Psoas muscle (tissue), 8 donors: ENCODE measurements at places on chromosomes 5 and 9. TPM values are rescaled to one million over a fixed set of nuclear protein-coding genes. Genes with fewer than 3 reads are reported as not detected.

The GGTA1 gene
- polyA plus RNA-seq: 1.1 TPM

The SLC6A18 gene
- not detected for polyA plus RNA-seq

The TEK gene
- 4.6 TPM for polyA plus RNA-seq

The C8G gene
- 6.0 TPM for polyA plus RNA-seq

The EQTN gene
- not detected for polyA plus RNA-seq

The GARIN3 gene
- polyA plus RNA-seq: not detected

The TRIM7 gene
- 21.2 TPM for polyA plus RNA-seq

The PCDHB16 gene
- polyA plus RNA-seq: 0.34 TPM

The HBEGF gene
- polyA plus RNA-seq: 27.6 TPM

The NTNG2 gene
- 0.01 TPM for polyA plus RNA-seq

The GCNT1 gene
- 0.11 TPM for polyA plus RNA-seq

The SPINK4 gene
- not detected for polyA plus RNA-seq

The PDE8B gene
- polyA plus RNA-seq: 0.30 TPM

The PCDHB10 gene
- polyA plus RNA-seq: 0.13 TPM

The SPOCK1 gene
- 7.1 TPM for polyA plus RNA-seq

The REEP2 gene
- polyA plus RNA-seq: 0.85 TPM

The NOTCH1 gene
- polyA plus RNA-seq: 1.8 TPM

The DRD1 gene
- 0.01 TPM for polyA plus RNA-seq

The PTTG1 gene
- polyA plus RNA-seq: 9.9 TPM

The ABCA2 gene
- 11.1 TPM for polyA plus RNA-seq

The SSNA1 gene
- 142 TPM for polyA plus RNA-seq

The HCN1 gene
- polyA plus RNA-seq: not detected

The CD74 gene
- 92.0 TPM for polyA plus RNA-seq

The GABRA1 gene
- polyA plus RNA-seq: not detected

The PCAT7 gene
- 0.21 TPM for polyA plus RNA-seq

The BTNL8 gene
- polyA plus RNA-seq: not detected

The GPR150 gene
- 0.18 TPM for polyA plus RNA-seq

The BAG1 gene
- polyA plus RNA-seq: 371 TPM

The FST gene
- polyA plus RNA-seq: 1.1 TPM

The IL13 gene
- polyA plus RNA-seq: not detected
